ENCODE measurements at places on chromosomes 1 and 21. TPM values are rescaled to one million over a fixed set of nuclear protein-coding genes. Genes with fewer than 3 reads are reported as not detected.

GJA5 gene
- 1.4 TPM for total RNA-seq

TMEM81 gene
- total RNA-seq: 3.4 TPM

LEPR gene
- total RNA-seq: 12.8 TPM

SMIM11 gene
- 25.3 TPM for total RNA-seq

HSD3B1 gene
- total RNA-seq: not detected

S100A7A gene
- not detected for total RNA-seq

SPRR4 gene
- not detected for total RNA-seq

B4GALT2 gene
- 93.9 TPM for total RNA-seq

NTMT2 gene
- not detected for total RNA-seq

CYP4A22 gene
- total RNA-seq: not detected

Measured in occipital lobe (tissue), 3 donors.